ENCODE measurements at places on chromosomes 13 and 19. TPM values are rescaled to one million over a fixed set of nuclear protein-coding genes. Genes with fewer than 3 reads are reported as not detected.

DNA sequence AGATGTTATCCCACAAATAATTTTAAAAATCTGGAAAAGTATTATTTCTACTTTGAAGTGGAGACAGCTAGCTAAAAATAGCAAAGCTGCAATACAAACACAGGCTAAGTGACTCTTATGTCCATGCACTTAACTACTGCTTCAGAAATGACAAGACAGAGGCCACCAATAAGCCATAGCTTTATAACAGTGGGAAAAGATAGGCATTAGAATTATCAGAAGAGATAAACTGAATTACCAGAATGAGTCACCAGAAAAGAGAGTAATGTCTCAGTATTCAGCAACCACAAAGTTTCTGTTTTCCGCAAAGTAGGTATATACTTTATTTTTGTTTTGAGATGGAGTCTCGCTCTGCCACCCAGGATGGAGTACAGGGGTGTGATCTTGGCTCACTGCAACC, 17.1 kb downstream of the CLN5 start:
- H3K4me1 ChIP-seq, result peaks cover 27% of the 10 kb centered on the region

Gene ZIC2
- total RNA-seq, result not detected

Gene HCST
- not detected for total RNA-seq

Gene ZNF419
- total RNA-seq, result 7.2 TPM

DNA sequence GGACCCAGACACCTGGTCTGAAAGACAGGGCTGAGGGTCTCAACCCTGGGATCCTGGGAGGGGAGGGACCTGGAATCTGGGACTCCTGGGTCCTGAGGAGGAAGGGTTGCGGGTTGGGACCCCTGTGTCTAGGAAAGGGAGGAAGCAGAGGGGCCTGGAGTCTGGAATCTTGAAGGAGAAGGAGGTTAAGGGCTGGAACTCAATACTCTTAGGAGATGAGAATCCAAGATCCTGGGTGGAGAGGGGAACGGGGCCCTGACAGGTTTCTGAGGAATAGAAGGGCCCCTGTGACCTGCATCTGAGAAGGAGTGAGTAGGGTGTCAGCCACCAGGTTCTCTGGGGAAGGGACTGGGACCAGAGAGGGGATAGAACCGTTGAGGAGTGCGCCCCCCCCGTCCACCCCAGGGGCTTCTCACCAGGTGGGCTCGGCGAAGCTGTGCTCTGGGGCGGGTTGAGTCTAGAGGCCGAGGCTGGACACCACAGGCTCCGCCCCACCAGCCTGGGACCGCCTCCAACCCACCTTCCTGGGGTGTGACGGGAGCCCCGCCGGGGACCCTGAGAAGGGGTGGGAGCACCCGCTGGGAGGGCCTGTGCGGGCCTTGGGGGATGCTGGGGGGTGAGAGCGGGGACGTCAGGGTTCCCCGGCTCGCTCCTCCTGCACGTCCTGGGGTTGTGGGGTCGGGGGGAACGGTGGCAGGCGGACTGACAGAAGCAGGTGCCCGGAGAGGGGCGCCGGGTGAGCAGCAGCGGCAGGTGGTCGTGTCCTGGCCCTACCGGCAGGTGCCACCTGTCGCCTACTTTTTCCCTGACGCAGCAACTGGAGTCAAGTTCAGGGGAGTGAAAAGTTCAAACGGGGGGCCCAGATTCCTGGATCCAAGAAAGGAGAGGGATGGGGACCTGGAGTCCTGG, at the start of gene MAMSTR:
Gene MAMSTR (minus strand): TSS at position 463 of the 909 bp plus-strand sequence. CDS start 694 bp downstream, outside the sequence.
- H3K27ac ChIP-seq, result peak within 1 kb of the TSS; percentile 96
- no peaks in the 10 kb centered on the region for H3K36me3 ChIP-seq
- DNase-seq, result peak; percentile 37
- no peaks in the 10 kb centered on the region for H3K27me3 ChIP-seq
- H3K4me3 ChIP-seq, result peak within 1 kb of the TSS; percentile 68

- H3K4me3 ChIP-seq, result no peak overlapping the region
- H3K27me3 ChIP-seq, result no peaks in the 10 kb centered on the region
- no peak for DNase-seq
- no peak overlapping the region for H3K27ac ChIP-seq
- no peaks in the 10 kb centered on the region for H3K36me3 ChIP-seq
- H3K4me1 ChIP-seq, result peaks cover 5% of the 10 kb centered on the region
Observed at GRCh38 chr13:34654647-34655046, 287.4 kb upstream of the NBEA start.

- no peaks in the 10 kb centered on the region for H3K36me3 ChIP-seq
- no peaks in the 10 kb centered on the region for H3K4me1 ChIP-seq
- no peak overlapping the region for H3K27ac ChIP-seq
- H3K27me3 ChIP-seq, result peaks cover 2% of the 10 kb centered on the region
- no peak for DNase-seq
- H3K4me3 ChIP-seq, result no peak overlapping the region
Observed at GRCh38 chr19:56066152-56067023, 54.7 kb downstream of the ZNF787 start.

All from gastrocnemius medialis (tissue), 4 donors.